ENCODE measurements at places on chromosomes 7 and 10.

GRCh38 chr10:70584909-70585544 is 17.5 kb downstream of the PRF1 start:
- DNase-seq: peak; percentile 76

DNA sequence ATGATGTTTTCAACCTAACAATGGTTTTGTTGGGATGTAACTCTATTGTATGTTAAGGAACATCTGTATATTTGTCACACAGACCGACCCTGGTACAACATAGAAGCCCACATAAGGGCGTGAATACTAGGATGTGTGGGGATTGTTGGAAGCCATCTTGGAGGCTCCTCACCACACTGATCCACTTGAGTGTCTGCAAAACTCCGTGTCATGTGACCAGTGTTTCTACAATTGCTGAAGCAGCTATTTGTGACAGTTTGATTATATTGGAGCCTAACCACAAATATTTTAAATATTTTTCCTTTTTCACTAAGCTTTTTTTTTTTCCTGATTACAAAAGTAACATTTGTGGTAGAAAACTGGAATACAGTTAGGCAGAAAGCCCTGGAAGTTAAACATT is 27.9 kb downstream of the RALA start:
- no peak for DNase-seq

DNA sequence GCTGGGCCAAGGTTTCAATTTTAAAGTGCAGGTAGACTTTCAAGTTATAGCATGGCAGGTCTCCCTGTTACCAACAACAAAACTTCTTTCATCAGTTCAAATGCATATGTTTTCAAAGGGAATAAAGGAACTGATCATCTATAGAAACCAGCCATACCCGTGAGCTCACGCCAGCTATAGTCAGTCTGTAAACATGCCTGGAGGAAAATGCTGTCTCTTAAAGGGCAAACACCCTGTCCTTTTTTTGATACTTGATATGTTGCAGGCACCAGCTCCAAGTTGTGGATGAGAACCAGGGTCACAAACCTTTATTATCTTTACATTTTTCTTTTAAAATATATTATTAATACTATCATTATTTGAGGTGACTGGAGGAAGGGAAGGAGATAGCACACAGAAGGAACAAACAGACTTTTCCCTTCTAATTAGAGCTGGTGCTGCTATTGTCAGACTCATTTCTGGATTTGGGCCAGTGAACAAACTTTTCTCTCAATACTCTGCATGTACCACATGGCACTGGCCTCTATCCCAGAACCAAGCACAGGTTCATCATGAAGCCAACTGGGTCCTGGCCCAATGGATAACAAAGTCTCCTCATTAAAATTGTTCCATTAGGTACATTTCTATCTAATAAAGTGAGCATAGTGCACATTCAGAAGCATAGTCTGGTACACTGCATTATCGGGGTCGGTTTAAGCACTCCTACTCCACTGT is 1102.4 kb downstream of the SORCS3 start:
- DNase-seq: no peak

- no peak for DNase-seq
These were observed 100.7 kb downstream of the GRID1 start for GRCh38 chr10:86265895-86266259.

DNA sequence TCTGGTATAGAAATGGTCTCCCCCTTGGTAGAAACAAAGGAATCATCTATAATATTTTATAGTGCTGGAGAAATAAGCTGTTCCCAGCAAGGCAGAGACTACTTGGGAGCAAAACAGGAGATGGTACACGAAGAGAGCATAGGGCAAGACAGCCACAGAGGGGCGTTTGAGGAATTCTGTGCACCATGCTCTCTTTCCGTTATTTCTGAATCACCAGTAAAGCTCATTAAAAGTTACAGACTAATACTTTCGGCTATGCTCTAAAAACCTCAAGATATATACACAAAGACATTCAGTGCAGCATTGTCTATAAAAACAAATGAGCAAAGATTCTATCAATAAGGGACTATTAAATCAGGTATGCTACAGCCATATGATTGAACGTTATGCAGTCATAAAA is 68.5 kb upstream of the FHIP2A start:
- no peak for DNase-seq

- DNase-seq: no peak
These were observed 64.5 kb upstream of the C10orf90 start for GRCh38 chr10:126734967-126735366.

GRCh38 chr7:114691605-114692004 is 230.3 kb upstream of the MDFIC start:
- no peak for DNase-seq

GRCh38 chr7:33428415-33428814 is 299.1 kb downstream of the BBS9 start:
- no peak for DNase-seq

- no peak for DNase-seq
These were observed 3.5 kb downstream of the FAM180A start for GRCh38 chr7:135744938-135745702.

- no peak for DNase-seq
These were observed 60.1 kb downstream of the ZNF783 start for GRCh38 chr7:149321978-149322541.

DNA sequence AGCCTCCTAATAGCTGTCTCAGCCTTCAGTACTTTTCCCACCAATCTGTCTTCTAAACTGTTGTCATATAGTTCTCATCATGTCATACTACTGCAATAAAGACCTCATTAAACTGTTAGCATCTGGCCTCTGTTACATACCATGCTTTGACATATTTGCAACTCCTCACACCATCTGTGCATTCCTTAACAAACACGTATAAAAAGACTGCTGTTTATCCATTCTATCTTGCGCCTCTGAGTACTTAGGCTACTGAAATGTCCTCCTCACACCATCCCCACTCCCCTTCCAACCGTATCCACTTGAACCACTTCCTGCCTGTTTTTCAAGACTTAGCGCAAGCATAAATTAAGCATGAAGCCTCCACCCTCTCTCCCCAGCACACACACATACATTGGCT is 41.6 kb downstream of the SLC16A9 start:
- no peak for DNase-seq

- no peak for DNase-seq
These were observed 6.7 kb upstream of the KLRG2 start for GRCh38 chr7:139490130-139490529.

DNA sequence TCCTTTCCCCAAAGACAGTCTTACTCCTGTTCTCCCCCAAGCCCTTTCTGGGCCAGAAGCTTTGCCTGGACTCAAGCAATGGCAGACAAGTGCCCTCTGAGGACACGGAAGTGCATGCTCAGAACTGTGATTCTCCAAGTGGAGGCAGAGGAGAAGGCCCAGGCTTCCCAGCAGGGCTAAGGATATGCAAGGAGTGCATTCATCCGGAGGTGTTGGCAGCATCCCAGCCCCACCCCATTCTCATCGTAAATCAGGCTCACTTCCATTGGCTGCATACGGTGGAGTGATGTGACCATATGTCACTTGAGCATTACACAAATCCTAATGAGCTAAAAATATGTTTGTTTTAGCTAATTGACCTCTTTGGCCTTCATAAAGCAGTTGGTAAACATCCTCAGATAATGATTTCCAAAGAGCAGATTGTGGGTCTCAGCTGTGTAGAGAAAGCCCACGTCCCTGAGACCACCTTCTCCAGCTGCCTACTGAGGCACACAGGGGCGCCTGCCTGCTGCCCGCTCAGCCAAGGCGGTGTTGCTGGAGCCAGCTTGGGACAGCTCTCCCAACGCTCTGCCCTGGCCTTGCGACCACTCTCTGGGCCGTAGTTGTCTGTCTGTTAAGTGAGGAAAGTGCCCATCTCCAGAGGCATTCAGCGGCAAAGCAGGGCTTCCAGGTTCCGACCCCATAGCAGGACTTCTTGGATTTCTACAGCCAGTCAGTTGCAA is 1.4 kb upstream of the RBP3 start:
- no peak for DNase-seq

- no peak for DNase-seq
These were observed 145.0 kb upstream of the CHST15 start for GRCh38 chr10:124238367-124238766.

DNA sequence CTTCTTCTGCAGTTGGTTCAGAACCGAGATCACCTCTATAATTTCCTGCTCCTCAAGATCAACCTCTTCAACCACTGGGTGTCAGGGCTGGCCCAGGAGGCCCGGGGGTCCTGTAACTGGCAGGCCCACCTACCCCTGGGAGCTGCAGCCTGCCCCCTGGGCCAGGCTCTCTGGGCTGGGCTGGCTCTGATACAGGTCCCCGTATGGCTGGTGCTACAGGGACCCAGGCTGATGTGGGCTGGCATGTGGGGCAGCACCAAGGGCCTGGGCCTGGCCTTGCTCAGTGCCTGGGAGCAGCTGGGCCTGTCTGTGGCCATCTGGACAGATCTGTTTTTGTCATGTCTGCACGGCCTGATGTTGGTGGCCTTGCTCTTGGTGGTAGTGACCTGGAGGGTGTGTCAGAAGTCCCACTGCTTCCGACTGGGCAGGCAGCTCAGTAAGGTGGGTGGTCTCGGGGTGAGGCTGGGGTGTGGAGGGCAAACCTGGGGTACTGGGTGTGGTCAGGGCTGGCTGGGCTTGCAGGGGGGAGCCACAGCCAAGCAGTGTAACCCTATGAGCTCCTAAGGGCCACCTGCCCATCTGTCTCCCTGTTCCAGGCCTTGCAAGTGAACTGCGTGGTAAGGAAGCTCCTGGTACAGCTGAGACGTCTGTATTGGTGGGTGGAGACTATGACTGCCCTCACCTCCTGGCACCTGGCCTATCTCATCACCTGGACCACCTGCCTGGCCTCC is 4.2 kb downstream of the TMEM270 start:
- DNase-seq: no peak

- DNase-seq: no peak
These were observed 113.3 kb downstream of the CYTH3 start for GRCh38 chr7:6159097-6159483.

DNA sequence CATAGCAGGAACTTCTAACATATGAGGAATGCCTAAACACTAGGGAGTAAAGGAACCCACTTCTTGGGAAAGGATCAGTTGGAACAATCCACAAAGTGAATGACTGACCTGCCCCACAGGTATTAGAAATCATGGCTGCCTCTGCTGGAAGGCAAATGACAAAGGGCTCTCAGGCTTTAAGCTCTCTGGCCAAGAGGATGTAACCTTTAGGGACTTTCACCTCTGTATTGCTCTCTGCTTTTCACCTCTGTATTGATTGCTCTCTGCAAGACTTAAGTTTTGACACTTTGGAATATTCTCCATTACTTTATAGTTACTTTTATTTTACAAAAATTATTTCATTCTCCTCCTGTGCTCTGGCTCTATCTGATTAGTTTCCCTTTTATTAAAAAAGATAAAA is 248.0 kb downstream of the LRRTM3 start:
- DNase-seq: no peak

DNA sequence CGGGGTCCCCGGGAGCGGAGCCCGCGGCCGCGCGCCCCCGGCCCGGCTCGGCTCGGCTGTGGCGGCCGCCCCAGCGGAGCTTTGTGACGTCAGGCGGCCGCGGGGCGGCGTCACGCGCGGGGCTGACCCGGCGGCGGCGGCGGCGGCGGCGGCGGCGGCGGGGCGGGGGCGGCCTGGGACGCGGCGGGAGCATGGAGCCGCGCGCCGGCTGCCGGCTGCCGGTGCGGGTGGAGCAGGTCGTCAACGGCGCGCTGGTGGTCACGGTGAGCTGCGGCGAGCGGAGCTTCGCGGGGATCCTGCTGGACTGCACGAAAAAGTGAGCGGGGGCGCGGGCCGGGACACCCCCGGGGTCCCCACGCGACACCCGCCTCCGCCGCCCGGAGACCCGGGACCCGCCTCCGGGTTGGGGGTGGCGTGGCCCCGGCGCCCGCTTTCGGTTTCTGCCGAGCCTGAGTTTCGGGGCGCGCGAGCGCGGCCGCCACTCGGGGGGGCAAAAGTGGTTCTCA is at the start of gene PWWP2B:
TSS of gene PWWP2B (plus strand) at position 165 of the 506 bp plus-strand sequence. CDS start at position 192, 27 bp downstream.
- no peak for DNase-seq
